ENCODE measurements at places on chromosomes 16 and 17.

DNA sequence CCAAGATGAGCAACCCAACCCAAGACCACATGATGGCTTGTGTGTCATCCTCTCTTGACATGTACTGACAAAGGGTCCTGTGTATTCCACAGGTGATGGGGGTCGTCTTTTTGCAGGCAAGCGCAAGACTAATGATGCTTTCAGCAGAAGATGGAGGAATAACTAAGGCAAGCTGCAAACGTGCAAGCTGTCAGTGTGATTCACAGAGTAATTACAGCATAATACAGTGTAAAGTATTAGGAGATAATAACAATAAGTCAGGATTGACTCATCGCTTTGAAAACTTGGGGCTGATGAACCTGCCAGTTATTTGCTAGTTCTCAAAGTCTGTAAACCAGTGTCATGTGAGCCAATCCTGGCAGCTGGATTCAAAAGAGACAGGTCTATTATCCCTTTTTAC is 41.6 kb upstream of the ASIC2 start:
- no peak for DNase-seq

GRCh38 chr17:81000334-81000630 is 8.6 kb downstream of the CHMP6 start:
- no peak for DNase-seq

DNA sequence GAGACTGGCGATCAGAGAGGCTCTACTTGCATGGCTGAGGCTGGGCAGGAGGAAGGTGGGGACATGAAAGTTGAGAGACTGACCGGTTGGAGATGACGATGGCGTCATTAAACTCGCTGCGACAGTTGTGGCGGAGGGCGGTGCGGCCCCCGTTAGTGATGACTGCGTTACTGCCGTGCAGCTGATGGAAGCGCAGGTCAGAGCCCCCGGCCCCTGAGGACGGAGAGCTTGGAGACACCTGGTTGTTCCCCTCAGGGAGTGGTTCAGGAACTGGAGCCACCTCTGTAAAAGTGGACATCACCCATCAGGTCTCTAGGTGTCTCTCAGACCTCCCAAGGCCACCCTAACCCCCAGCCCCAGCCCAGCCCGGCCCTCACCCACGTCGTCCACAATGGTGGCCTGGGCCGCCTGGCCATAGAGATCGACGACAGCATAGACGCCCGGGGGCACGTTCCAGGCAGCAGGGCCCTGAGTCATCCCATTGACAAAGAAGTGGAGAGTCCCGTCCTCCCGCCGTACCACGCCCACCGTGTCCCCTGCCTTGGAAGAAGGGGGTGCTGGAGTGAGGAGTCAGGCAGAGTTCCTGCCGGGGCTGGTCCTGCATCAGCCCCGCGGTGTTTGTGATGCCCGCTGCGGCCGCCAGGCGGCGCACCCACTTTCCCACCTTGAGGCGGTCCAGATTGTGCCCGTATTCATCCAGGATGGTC is 5.3 kb downstream of the NEURL4 start:
- peak; percentile 63 for DNase-seq

GRCh38 chr16:86823888-86824671 is 245.7 kb downstream of the FOXL1 start:
- DNase-seq = no peak

DNA sequence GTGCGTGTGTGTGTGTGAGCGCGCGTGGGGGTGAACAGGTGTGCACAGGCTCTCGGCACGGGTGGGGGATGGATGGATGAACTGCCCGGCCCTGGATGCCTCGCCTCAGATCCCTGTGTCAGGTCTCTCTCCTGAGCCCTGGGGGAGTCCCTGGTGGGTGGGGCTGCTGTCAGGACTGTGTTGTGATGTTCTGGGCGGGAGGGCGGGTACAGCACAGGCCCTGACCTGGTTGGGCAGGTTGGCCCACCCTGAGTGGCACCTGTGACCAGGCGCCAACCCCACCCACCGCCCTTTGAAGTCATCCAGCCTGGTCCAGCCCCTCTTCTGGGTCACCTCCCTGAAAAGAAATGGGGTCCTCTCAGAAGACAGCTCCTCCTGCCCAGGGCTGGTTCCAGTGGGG is 41.6 kb upstream of the TAC4 start:
- no peak for DNase-seq

DNA sequence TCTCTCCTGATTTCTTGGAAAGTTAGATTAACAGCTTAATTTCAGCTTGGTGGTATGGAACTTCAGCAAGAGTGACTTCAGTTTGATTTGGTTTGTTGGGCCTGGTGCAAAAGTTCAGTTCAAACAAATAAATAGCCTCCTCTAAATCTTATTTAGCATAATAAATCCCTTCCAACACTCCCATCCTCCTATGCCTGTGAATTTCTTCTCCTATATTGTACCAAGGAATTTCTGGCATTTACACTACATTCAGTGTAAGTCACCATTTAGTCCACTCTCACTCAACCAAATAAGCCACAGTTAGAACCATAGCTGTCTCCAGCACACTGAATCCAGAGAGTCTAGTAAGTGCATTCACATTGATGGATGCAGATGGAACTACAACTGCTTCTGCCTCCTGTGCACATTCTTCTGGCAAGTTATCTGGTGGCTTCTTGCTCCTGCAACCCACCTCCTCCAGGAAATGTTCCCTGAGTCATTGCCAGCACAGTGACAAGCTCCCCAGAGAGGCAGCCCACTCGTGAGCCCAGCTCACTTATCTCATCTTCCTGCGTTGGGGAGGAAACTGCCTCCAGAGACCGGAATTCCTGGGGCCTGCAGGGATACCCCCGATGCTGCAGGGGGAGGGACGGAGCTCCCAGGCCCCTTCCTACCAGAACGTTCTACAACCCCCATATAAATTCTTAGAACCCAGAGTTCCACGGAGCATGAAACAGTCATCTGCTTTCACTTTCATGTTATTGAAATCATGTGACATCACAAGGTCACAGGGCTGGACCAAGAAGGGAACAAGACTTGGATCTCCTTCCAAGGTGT is 318.3 kb downstream of the PHKB start:
- DNase-seq = peak; percentile 5

DNA sequence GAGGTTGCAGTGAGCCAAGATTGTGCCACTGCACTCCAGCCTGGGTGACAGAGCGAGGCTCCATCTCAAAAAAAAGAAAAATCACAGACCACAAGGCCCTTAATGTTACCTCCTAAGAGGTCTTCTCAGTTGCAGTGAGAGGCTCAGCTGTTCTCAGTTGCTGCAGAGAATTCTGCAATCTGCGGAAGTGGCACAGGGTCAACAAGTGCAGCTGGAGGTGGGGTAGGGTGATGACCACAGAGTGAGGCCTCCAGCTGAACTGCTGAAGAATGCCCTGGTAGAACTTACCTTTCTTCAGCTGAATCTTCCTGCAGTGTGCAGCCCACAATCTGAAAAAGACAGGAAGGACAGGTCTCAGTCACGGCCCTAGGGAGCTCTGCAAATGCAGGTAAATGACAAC is 26.3 kb downstream of the CNTNAP1 start:
- DNase-seq = no peak

GRCh38 chr17:64411999-64412771 is 21.5 kb upstream of the PECAM1 start:
- no peak for DNase-seq

Measured in stimulated activated CD4-positive, alpha-beta T cell treated with anti-CD3 and anti-CD28 coated beads, Interleukin-4, amount 100 ng/mL, for 4 hours (primary cell).